ENCODE measurements at places on chromosomes 12 and 14.

GRCh38 chr14:77151245-77151644, 9.7 kb upstream of the ZDHHC22 start:
- DNase-seq: peak; percentile 18

- DNase-seq: no peak
Observed at GRCh38 chr12:103102225-103102744, 144.8 kb downstream of the ASCL1 start.

DNA sequence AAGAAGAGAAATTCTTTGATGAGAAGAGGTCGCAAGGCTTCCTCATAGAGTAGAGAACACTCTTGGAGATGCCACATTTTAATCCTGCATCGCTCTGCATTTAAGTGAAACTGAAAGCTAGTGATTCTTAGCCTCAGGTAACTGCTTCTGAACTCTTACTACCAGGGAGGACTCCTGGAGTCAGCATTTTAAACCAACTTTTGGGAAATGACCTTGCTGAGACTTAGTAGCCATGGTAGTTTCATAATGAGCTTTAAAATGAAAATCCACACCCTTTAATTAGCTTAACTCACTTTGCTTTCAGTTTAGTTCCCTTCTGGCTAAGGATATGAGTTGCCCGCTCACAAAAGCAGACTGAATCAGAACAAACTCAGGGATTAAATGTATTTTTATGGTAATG, 80.3 kb downstream of the SYNE2 start:
- no peak for DNase-seq

GRCh38 chr12:47364261-47364660, 284.5 kb upstream of the AMIGO2 start:
- DNase-seq: no peak

GRCh38 chr14:96309896-96310330, 53.2 kb downstream of the ATG2B start:
- DNase-seq: no peak

GRCh38 chr14:77593501-77593961, 22.9 kb downstream of the SPTLC2 start:
- peak; percentile 59 for DNase-seq

DNA sequence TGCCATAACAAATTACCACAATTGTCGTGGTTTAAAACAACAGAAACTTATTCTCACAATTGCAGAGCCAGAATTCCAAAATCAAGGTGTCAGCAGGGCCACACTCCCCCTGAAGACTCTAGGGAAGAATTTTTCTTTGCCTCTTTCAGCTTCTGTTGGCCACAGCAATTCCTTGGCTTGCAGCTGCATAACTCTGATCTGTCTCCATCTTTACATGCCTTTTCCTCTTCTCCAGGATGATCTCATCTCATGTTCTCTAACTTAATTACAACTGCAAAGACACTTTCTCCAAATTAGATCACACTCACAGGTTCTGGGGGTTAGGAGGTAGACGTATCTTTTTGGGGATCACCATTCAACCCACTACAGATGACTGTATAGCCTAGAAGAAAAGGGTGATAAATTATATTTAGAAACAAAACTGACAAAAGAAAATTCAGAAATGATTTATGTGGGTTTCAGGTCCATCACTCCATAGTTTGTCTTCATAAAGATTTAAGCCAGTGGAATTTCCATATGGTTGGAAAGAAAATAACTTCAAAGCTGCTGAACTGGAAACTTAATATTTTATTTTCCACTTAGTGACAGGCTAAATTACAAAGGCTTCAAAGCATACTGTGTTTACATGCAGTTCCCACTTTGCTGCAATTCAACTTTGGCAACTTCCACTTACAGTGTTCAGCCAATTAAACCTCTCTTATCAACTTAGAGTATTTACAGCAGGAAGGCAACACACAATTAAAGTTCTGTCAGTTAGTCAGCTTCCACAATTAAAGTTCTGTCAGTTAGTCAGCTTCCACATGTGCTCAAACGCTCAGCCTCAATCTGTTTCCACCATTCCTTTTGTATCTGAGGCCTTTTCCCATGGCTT, 213.3 kb downstream of the EPS8 start:
- DNase-seq: no peak

GRCh38 chr12:19689801-19690472, 250.6 kb downstream of the AEBP2 start:
- DNase-seq: no peak

GRCh38 chr14:91848504-91849001, 18.8 kb downstream of the TC2N start:
- no peak for DNase-seq

Data from EL (cell line).